ENCODE measurements at places on chromosomes 11 and 22.

- DNase-seq, result no peak
These were observed 35.9 kb upstream of the GRAMD4 start for GRCh38 chr22:46584081-46584921.

GRCh38 chr11:43736502-43737200 lies 56.1 kb downstream of the HSD17B12 start:
- DNase-seq, result no peak

- no peak for DNase-seq
These were observed 14.6 kb downstream of the ARHGEF17 start for GRCh38 chr11:73322382-73323306.

GRCh38 chr11:134921938-134922337 lies 509.9 kb upstream of the B3GAT1 start:
- no peak for DNase-seq

DNA sequence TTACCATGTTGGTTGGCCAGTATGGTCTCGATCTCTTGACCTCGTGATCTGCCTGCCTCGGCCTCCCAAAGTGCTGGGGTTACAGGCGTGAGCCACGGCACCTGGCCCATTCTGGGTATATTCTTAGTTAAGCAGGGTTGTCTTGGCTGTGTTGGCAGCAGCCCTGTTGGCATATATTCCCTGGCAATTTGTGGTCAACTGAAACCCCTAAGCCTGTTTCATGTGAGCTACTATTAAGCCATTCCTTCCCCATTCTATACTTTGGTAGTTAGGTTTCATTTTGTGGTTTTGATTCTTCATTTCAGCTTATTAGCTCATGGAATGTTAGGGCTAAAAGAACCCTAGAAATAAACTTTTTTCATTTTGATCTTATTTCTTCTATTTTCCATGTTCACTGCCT lies 22.2 kb upstream of the IL18BP start:
- no peak for DNase-seq
